ENCODE measurements at places on chromosomes 2 and 18.

DNA sequence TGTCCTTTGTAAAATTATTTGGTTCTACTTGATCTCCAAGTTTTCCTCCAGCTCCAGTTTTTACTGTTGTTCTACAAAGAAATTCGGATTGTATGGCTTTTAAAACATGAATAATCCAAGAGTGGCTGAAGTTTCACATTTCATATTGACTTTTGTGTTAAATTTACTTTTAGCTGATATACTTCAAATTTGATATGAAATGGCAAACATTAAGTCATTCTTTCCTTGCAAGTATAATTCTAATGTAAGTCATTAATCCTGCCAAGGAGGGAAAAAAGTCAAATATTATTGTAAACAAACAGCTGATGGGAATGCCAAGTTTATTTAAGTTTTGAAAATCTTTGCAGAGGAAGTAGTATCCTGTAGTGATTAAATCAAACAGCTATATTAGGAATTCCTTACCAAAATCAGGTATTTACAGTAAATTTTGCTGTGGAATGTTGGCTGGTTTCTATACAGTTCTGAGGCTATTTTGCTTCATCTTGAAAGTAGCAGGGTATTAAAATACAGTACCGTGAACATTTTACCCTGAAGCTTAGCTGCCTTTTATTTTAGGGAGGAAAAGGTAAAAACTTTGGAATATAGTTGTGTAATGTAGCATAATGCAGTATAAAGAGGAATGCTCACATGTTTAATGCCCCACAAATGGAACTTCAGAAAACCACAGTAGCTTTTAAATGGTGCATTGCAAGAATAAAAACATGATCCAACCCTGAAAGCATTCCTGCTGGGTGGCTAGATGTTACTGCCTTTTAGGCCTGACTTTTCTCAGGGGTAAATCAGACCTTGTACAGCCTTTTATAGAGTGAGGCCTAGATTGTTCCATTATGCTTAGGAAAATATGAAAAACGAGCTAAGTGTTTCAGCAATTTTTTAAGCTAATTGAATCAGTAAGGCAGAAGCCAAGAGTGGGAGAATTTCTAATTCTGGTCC, 62.7 kb upstream of the NT5C1B start:
- DNase-seq = no peak

DNA sequence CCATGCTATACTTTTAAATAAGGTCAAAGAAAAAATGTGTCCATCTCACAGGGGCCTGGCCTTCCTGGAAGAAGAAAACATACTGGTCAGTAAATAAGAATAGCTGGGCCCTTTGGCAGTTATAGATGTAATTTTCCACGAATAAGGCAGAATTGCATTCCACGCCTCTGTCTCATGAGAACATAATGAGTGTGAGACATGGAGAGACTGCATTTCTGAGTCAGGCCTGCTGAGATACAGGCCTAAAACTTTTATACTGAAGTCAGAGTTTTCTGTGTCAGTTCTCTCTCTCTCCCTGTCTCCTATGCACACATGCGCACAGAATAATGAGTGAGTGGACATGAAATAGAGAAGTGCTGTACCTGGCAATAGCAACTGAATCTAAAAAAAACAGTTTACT, 20.4 kb upstream of the IL1R1 start:
- no peak for DNase-seq

DNA sequence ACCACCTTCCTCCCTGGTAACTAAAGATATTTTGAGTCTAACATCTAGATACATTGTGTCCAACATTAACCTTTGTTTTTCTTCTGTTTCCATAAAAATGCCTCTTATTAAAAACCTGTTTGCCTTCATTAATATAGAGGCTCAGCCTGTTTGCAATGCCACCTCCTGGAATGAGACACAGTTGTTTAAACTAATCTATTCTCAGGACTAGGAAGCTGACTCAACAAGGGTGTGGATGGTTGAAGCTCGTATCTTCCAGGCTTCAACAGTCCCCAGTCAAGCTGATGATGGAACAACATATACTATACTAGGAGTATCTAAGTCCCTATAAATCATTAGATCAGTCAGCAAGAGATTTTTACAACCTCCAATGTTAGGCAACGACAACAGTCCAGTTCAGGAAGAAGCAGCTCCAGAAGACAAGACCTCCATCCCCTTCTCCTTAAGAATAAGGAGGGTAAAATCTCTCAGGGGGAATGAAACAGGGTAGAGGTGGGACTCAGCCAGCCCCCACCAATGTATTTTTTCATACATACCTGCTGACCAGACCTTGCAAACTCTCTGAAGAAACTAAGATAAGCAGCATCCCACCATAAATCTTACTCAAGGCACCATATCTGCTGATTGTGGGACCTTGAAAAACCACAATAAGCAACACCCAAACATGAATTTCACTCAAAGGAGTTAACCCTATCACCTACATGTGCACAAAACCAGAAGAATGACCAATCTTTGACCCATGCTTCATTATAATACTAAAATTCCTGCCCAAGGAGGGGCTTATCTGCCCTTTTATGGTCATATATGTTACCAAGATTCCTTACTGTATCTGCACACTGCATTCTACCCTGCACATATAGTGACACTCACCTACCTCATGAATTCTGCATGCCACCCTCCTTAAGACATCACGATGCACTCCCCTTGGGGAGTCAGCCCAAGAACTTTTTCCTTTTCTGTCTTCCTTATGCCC, 21.4 kb downstream of the ZNF24 start:
- no peak for DNase-seq

DNA sequence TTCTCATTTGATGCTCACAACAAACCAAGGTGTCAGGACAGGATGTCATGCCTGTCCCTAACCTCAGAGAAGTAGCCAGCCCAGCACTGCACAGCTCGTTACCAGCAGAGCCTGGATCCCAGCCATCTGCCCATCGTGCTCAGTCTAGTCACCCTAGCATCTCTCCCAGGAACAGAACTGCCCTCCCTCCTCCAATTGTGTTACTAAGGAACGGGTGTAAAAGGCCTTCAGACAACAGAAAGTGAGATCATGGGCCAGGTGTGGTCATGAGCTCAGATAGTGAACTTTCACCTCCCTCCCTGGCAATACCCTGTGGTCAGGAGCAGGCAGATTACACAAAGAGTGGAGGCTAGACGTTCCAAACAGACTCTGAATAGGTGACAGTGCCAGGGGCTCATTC, 111.8 kb upstream of the PPP1CB start:
- peak; percentile 39 for DNase-seq

DNA sequence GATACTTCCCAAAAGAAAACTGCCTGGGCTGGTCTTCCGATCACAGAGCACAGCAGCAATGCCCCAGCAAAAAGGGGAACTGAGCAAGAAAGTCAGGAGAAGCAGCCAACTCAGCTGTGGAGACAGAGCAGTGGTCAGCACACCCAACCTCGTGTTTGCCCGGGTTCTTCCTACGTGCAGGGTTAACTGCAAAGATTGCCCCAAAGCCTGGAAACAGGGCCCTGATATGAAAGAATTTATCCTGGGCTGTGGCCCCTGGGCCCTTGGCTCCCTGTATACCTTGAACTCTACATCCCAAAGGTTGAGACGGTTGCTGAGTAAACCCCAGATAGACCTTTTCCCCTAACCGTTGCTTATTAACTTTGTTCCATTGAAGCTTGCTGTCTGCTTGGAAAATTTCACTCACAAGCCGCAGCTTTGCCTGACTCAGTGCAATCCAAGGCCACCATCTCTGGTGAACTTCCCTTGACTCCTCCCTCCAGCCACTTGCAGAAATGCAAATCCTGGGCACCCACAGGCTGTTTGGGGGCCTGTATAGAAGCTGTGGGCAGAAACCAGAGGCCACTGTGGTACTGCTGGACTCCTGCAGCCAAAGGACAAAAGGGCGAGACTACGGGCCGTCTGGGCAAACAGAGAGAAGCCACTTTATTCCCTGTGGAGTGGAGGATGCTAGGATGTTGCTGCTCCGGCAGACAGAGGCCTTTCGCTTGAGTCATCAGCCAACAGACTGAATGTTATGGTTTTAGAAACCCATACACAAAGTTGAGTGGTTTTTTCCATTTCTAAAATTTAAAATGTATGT, 18.2 kb downstream of the NRP2 start:
- DNase-seq = no peak

- no peak for DNase-seq
These were observed 53.5 kb upstream of the GALNT13 start for GRCh38 chr2:153818242-153818641.
